ENCODE measurements at places on chromosomes 3 and 15. TPM values are rescaled to one million over a fixed set of nuclear protein-coding genes. Genes with fewer than 3 reads are reported as not detected.

CLDN16 gene
- total RNA-seq, result not detected

AMT gene
- total RNA-seq, result not detected

EOMES gene
- not detected for total RNA-seq

- no peak for DNase-seq
These were observed 65.6 kb upstream of the POLG start for GRCh38 chr15:89400116-89400781.

GRCh38 chr3:115766587-115767482, 143.5 kb downstream of the GAP43 start:
- no peak for DNase-seq

DNA sequence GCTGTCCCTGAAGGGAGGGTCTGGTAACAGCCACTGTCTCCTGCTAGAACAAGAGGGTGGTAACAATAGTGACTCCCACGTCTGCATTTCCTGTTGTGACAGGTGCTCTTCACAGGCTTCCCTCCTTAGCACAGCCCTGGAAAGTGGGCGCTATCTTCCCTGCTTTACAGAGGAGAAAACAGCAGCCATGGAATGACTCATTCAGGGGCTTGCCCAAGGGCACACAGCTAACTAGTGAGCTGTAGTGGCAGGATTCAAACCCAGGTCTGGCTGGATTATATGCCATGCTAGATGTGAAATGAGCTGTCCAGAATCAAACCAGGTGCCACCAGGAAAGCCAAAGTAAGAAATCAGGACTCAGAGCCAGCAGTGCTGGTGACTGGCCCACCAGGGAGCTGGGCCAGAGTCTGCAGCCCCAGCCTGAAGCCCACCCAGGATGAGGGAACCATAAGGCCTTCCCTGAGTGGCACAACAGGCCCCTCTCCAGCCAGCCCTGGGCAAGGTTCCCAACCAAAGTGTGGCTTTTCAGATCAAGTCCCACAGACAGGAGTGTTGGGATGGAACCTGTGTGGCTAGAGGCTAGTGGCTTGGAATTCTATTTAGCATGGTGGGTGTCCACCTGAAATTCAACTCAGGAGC, 102.4 kb downstream of the ETFA start:
- DNase-seq, result no peak

DNA sequence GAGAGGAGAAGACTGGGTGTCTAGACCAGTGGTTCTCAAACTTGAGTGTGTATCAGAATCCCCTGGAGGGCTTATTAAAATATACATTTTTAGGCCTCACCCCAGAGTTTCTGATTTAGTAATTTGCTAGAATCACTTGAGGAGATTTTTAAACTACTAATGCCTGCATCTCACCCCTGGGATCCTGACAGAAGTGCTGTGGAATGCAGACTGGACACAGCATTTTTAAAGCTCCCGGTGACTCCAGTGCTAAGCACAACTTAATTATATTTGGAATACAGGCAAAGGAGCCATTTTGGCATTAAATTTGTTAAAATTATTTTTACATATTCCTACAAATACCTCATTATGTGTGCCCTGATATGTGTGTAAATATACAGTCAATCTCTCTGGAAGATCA, 26.7 kb upstream of the COL6A6 start:
- no peak for DNase-seq

DNA sequence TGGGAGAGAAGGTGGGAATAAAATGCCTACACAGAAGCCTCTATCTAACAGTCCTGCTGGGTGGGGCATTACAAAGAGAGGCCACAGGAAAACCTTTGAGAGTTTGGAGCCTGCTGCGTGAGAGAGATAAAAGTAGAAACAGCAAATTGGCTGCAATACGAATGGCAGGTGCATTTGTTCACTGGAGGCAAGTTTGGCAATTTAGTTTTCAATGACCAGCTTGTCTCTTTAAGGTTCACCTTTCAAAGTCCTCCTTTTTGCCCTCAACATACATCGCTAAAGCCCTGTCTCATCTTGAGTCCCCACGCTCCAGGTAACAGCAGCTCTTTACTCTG, 405.7 kb downstream of the LSAMP start:
- DNase-seq, result no peak

DNA sequence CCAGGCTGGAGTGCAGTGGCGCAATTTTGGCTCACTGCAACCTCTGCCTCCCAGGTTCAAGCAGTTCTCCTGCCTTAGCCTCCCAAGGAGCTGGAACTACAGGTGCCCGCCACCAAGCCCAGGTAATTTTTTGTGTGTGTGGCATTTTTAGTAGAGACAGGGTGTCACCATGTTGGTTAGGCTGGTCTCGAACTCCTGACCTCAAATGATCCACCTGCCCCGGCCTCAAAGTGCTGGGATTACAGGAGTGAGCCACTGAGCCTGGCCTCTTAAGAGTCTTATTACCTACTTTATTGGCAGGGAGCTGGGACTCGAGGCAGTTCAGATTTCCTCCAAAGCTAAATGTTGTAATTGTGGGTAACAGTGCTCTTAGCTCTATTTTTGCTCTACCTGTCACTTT, 16.4 kb downstream of the PXYLP1 start:
- no peak for DNase-seq

GRCh38 chr3:160180581-160181216, 44.5 kb upstream of the C3orf80 start:
- no peak for DNase-seq

- DNase-seq, result no peak
These were observed 6.1 kb upstream of the PRKCD start for GRCh38 chr3:53154881-53155285.

DNA sequence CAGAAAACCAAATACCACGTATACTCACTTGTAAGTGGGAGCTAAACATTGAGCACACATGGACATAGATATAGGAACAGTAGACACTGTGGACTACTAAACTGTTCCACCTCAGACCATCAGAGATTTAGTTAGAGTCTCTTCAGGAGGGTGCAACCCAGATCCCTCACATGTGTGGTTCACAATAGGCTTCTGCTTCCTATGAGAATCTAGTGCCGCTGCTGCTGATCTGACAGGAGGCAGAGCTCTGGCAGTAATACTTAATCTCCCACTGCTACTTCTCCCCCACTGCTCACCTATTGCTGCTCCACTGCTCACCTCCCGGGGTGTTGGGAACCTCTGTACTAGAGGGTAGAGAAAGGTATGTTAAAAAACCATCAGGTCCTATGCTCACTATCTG, 533.3 kb downstream of the NSUN3 start:
- no peak for DNase-seq
